Cortex of kidney (tissue), 1 donor: ENCODE measurements at places on chromosomes 3 and 15.

DNA sequence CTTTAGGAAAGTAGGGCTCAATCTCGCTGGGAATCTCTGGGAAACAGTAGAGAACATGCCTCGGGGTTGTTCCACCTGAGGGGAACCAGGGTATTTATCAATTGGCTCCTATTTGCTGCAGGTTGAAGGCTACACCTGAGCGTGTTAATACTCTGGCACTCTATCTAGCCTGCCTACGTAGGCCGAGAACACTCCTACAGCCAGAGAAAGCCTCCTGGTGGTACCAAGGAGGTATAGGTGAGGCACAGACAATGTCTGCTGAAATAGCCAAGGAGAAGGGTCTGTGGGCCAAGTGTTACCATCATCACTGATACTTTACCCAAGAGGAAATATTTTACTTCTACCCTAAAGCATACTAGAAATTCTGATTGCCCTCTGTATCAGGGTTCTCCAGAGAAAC lies 341.0 kb upstream of the UBE2E2 start:
- no peak for DNase-seq

GRCh38 chr3:9302425-9303181 lies 53.2 kb upstream of the SRGAP3 start:
- DNase-seq = no peak

- DNase-seq = no peak
Observed at GRCh38 chr3:36981006-36981405, 11.9 kb downstream of the EPM2AIP1 start.

DNA sequence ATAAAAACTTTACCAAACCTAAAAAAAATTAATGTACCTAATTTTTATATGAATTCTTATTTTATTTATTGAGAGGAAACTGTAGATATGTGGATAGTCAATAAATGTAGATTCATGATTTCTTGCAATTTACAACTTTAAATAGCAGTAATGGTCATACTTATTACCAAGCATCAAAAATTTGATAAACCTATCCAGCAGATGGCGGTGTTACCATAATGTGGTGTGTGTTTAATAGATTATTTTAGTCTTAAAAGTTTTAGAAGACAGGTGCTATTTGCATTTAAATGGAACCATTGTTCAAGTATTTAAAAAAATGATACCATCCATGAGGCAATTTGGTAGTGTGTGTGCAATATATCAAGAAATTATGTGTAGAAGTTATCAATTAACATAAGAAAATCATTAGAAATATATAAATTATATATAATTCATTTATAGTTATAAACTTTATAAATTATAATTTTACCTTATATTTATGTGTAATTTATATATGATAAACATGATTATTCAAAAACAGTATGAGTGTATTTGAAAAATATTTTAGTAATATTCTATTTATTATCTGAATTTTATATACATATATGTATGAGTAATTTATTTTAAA lies 176.0 kb upstream of the BCHE start:
- no peak for DNase-seq

- DNase-seq = no peak
Observed at GRCh38 chr3:61978460-61979419, 394.6 kb downstream of the FEZF2 start.

GRCh38 chr3:159447841-159448240 lies 540.8 kb upstream of the IL12A start:
- DNase-seq = no peak

DNA sequence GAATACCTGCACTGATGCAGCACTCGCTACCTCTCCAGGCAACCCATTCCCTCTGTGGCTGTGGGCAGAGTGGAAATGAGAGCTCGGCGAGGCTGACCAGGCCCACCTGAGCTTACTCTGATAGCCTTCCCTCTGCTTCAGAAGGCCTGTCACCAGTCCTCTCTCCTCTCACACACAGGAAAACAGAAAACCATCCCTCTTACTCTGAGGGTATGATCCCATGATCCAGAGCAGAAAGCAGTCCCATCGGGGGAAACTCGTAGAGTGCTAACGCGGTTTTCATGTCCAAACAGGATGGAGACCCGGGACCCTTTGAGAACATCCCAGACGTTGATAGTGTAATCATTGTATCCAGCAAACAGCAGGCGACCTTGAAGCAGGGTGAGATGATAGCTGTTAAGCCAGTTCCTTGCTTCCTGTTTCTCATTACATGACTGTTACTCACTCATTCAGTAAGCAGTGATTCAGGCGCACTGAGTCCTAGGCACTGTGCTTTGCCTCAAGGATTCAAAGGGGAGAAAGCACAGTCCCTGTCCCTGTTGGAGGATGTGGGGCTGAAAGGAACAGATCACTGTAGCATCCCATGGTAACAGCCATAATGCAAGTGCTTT lies 11.8 kb upstream of the BCL2L10 start:
- DNase-seq = no peak

DNA sequence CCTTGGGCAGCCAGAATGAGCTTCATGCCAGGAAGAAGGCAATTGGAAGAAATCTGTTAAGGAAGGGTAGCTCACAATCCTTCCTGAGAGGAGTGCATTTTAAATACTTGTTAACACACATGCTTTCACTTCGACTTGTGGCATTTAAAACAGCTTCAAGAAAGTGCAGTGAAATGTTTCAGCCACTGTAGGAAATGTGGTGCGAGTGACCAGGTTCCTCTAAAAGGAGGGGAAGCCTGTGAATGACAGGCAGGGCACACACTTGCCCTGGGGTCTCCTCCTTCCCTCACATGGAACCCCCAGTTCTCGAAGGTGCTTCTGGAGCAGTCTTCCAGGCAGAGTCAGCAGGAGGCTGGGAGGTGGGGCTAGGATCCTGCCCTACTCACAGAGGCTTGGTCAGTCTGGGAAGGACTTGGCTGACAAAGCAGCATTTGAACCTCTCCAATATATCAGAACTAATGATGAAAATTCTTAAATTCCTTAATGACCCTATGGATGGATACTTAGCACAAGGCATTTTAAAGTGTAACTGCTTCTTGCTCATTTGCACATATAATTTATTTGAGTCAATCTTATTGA lies 358.6 kb downstream of the CHST2 start:
- DNase-seq = no peak

DNA sequence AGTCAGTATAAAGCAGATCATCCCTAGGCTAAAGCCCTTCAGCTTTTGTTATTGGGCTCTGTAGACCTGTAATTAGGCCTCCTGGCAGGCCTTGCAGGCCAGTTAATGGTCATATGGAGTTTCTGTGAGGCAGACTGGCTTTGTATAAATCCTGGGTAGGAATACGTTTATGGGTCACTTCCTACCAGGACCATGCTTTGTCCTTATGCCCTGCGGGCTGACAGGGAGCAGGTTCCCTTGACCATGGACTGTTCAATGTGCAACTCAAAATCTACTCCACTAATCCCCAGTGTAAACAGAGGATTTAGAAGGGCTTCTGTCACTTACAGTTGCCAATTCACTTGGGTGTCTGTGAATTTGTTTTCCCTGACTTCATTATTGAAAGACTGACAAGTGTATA lies 202.7 kb upstream of the MLF1 start:
- DNase-seq = no peak

GRCh38 chr3:155292133-155292532 lies 1.4 kb downstream of the STRIT1 start:
- no peak for DNase-seq

DNA sequence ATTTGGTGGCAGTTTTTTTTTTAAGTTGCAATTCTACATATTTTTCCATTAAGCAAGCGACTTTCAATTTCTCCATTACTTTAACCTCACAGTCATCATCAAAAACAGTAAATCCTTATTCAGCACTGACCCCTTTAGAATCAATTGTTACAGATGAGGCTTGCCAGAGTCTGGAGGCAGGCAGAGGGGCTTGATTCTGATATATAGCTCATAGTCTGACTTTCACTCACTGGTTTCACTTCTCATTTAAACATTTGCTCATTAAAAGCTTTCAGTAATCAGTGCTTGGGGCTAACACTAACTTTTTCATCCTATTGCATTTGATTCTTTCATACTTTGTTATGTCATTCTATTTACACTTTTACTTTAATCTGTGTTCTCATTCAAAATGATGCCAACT lies 88.4 kb downstream of the PYDC2 start:
- DNase-seq = no peak

DNA sequence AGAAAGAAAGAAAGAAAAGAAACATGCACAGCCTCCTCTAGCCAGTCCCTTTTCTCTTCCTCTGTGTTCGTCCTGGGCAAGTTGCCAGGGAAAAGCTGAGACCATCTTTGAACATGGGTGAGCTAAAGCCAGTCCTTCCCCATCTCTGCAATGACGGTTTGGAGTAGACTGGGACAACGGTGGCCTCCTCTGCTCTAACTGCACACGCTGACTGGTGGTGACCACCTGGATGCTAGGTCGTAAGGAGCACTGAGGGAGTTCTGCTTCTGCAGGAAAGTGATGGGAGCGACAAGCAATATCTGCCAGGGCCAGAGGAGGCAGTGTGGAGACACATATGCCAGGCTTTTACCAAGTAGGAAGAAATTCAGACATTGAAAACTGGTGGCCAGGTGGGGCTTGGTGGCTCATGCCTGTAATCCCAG lies 111.7 kb downstream of the NUP210 start:
- no peak for DNase-seq

DNA sequence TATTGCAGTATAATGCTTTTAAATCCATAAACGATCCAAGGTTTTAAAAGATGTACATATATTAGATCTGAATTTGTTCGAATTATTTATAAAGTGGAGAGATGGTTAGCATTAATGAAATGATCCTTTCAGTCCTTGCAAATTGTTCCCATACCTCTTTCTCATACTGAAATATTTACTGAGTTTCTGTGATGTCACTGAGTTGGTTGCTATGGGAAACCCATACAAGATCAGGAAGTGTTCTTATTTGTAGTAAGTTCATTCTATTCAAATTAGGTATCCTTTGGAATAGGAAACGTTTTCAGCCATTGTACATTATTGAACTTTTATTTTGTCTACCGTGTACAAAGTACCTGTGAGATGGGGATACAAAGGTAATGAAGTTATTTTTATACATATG lies 73.2 kb upstream of the CHL1 start:
- no peak for DNase-seq

- DNase-seq = no peak
Observed at GRCh38 chr3:146024260-146024659, 136.7 kb downstream of the PLOD2 start.

GRCh38 chr3:60421749-60422446 lies 829.4 kb downstream of the FHIT start:
- no peak for DNase-seq

DNA sequence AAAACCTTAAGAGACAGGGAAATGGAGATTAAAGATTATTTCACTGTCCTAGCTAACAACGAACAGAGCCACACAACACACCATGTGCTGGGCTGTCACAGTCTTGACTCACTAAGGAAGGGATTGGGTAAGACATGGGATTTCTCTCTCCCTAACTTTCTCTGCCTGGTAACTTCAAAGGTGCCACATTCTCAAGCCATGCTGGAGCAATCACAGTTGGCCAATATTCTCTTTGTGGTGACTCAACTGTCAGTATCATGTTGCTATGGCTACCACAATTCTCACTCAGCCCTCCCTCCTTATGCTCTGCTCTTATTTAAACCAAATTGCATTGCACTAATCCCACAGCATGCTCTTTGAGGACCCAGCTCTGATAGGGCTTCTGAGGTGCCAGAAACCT lies 74.0 kb downstream of the OXNAD1 start:
- no peak for DNase-seq

DNA sequence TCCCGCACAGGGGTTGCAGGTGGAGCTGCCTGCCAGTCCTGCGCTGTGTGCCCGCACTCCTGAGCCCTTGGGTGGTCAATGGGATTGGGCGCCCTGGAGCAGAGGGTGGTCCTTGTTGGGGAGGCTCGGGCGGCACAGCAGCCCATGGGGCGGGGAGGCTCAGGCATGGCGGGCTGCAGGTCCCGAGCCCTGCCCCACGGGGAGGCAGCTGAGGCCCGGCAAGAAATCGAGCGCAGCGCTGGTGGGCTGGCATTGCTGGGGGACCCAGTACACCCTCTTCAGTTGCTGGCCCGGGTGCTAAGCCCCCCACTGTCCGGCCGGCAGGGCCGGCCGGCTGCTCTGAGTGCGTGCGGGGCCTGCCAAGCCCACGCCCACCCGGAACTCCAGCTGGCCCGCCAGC lies 27.9 kb downstream of the NCK1 start:
- no peak for DNase-seq

DNA sequence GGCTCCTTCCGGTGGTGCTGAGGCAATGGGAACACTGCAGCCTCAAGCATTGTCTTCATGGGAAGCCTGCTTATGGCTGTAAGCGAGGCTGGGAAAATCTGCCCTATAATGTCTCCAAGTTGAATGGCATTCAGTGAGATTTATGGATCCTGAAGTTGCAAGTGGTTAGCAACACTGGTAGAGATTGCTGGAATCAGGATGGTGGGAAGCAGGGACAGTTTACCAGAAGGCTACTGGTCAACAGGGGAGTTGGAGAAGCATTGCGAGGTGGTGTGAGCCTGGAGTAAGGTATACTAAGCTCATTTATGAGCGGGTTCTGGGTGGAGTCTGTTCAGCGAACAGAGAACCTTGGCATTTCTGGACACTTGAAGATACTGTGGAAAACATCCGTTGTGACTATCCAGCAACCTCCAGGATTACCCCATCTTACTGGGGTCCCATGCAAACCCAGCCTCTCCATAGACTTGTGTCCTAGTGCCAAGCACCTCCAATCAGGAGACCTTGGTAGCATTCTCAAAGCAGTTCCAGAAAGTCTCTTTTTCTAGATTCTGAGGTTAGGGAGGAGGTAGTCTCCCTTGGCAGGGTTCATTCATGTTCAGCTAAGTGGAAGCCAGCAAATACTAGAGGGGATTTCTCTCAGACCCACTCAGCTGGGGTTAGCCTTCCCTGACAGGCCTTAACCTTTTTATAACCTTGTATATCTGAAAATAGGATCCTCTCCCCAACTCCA lies 7.3 kb downstream of the RPSA start:
- no peak for DNase-seq

DNA sequence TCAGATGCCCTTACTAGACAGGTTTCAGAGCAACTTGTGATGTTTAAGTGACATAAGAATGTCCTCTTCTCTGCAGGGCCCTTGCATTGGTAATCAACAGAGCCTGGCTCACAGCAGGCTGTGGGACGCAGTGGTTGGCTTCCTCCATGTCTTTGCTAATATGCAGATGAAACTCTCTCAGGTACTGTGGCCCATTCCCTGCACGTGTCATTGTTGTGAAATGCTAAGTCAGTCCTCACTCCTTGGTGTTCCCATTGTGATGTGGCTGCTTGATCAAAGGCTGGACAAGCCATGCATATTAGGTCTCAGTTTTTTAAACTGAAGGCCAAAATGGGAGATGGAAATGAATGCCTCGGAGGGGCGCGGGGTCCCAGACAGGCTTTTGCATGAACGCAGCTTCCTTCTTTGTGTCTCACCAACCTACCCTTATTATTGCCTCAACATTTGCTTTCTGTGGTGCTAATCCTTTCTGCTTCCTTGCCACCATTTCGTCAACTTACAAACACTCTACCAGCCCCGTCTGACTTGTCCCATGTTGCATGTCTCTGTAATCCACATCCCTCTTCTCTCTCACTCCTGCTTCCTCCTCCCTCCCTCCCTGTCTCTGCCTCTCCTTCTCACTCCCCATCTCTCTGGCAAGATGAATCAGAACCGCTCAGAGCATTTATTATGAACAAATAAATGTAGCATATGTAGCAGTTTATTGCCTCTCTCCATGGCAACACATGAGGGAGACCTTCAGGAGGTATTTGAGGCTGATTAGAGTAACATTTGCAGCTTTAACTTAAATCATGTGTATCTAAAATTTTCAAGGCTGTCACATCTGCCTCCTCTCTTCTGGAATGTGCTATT lies 133.2 kb upstream of the CHRM5 start:
- no peak for DNase-seq
